ENCODE measurements at places on chromosomes 2 and 18. TPM values are rescaled to one million over a fixed set of nuclear protein-coding genes. Genes with fewer than 3 reads are reported as not detected.

- no peak for DNase-seq
These were observed 816.8 kb downstream of the TRIB2 start for GRCh38 chr2:13533524-13533922.

The VAMP5 gene
- 71.2 TPM for total RNA-seq

The ABCA12 gene
- not detected for total RNA-seq

DNA sequence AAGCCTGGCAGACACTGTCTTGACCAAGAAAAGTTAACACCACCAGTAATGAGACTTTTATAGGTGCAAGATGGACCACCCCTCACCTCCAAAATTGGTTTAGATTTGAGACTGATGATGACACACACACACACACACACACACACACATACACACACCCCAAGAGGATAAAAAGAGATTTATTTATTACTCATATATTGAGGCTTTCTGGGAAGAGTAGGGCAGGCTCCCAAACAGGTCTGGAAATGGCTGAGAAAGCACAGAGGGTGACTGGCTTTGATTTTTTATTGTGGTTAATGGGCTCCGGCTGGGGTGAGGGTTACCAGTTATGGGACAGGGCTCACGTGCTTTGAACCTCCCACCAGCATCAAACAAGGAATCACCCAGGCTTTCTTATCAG lies 54.2 kb upstream of the ADAM23 start:
- DNase-seq: no peak

DNA sequence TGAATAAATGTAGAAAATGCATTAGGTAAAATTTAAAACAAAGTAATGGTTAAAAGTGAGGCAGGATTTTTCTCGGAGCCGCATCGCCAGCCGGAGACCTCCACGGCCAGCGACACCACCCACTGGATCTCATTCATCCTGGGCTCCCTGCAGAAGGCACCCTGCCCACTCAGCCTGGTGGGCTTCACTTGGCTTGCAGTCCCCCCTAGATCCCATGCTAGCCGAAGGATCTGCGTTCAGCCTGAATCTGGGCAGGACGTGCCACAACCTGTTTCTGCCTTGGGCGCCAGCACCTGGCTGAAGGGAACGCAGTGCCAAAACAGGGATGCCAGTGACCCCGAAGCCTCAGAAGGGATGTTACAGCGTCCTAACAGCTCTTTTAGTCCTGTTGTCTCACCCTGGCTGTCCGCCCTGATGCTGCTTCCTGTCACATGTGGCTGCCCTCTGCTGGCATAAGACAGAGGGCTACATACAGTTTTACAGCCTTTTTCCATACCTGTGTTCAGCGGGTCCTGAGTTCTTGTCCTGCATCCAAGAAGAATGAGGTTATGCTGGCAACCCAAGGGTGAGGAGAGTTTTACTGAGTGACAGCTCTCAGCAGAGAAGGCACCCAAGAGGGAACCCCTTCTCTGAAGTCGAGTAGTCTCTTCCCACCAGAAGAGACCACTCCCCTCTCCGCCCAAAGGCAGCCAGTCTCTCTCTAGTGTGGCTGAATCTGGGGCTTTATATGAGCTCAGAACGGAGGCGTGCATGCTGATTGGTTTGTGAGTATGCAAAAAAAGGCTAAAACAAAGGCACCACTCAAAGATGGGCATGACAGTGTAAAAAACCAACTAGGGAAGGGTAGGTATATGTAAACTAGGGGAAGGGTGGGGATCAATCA lies 173.1 kb upstream of the GYPC start:
- no peak for DNase-seq

GRCh38 chr2:100831831-100832230 lies 11.9 kb downstream of the NPAS2 start:
- no peak for DNase-seq

- DNase-seq: no peak
These were observed 100.8 kb downstream of the EPC2 start for GRCh38 chr2:148745151-148745851.

The CNGA3 gene
- total RNA-seq: not detected

- DNase-seq: no peak
These were observed 36.0 kb downstream of the RPRD1A start for GRCh38 chr18:36031407-36031806.

GRCh38 chr2:13698847-13699246 lies 933.7 kb upstream of the LRATD1 start:
- DNase-seq: no peak

- DNase-seq: no peak
These were observed 346.1 kb downstream of the RPRM start for GRCh38 chr2:153132418-153132817.

The XPO1 gene
- total RNA-seq: 131 TPM

DNA sequence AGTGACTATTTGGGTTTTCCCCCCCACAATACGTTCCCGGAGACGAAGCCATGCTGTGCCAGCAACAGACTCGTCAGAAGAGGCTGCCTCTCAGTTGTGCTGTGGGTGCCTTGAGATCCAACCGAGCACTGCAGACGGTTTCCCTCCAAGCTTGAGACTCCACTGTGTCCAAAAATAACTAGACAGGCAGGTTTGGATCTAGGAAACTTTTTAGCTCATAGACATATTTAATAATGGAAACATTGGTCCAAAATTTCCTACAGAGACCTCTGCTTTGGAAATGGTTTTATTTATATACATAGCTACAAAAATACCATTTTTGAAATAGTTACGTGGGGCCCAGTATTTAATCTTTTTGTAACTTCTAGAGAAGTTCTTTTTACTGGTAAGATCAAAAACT lies 63.1 kb upstream of the SPATS2L start:
- no peak for DNase-seq

The CCDC93 gene
- total RNA-seq: 44.2 TPM

DNA sequence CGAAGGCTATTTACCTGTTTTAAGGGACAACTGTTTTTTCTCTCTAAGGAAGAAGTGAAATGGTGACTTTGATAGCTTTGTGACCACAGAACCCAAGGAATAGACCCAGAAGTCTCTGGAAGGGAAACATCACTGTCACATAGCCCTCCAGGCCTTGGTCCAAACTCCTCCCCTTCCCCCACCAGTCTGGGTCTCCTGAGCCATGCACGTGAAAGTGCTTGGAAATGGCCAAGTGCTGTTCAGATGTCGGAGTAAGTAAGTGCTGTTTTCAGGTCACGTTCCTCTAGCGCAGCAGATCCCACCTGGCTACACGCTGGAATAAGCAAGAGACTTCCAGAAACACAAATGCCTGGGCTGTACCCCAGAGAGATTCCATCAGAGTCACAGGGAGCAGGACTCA lies 73.0 kb upstream of the AFF3 start:
- DNase-seq: no peak

DNA sequence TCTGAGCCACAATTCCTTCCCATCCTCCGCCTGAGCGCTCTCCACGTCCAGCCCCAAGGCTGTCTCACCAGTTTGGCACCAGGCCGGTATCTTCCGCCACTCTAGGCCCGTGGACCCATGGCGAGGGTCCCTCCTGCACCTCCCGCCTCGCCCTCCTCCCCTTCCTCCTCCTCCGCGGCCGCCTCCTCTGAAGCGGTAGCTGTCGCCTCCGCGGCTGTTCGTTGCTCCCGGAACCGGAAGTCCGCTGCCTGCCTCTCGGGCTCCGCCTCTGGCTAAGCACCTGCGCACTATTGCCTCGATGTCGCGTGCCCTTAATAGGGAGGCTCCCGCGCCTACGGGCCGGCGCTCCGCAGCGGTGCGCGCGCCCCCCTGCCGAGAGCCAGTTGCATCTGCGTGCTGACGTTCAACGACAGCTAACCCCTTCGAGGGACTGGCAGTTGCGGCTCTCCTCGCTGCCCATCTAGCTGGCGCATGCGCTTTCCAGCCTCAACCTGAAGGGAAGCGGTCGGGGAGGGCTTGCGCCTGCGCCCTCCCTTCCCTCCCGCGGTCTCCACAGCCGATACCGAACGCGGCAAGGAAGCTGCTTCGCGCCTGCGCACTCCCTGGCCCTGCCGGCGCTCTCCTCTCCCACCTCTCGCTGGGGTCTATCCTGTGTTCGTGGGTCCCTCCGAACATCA lies at the start of gene MBD1:
MBD1 (minus strand) TSS at position 229 of the 677 bp plus-strand sequence. CDS start 1,531 bp downstream, outside the sequence.
- DNase-seq: peak; percentile 97

The SEH1L gene
- total RNA-seq: 44.0 TPM

DNA sequence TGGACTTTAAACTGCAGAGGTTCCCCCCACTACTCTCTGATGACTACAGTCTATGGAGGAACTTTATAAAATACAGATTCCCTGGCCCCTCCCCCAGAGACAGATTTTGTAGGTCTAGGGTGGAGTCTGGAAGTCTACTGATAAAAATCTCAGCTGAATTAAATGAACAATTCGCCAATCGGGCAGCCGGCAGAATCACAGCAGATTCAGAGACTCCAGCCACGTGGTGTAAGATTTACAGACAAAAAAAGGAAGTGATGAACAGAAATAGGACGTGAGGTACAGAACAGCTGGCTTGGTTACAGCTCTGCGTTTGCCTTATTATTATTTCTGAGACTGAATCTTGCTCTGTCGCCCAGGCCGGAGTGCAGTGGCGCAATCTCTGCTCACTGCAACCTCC lies 21.4 kb upstream of the MTA3 start:
- DNase-seq: no peak

The MEIS1 gene
- total RNA-seq: 18.0 TPM

- no peak for DNase-seq
These were observed 481.9 kb downstream of the CDH2 start for GRCh38 chr18:27695052-27695451.

GRCh38 chr2:70580352-70580751 lies 26.7 kb upstream of the TGFA start:
- no peak for DNase-seq

The PFN4 gene
- total RNA-seq: 1.5 TPM

- DNase-seq: no peak
These were observed 13.8 kb upstream of the ALLC start for GRCh38 chr2:3644246-3644525.

GRCh38 chr2:222315443-222316121 lies 16.8 kb upstream of the PAX3 start:
- no peak for DNase-seq

DNA sequence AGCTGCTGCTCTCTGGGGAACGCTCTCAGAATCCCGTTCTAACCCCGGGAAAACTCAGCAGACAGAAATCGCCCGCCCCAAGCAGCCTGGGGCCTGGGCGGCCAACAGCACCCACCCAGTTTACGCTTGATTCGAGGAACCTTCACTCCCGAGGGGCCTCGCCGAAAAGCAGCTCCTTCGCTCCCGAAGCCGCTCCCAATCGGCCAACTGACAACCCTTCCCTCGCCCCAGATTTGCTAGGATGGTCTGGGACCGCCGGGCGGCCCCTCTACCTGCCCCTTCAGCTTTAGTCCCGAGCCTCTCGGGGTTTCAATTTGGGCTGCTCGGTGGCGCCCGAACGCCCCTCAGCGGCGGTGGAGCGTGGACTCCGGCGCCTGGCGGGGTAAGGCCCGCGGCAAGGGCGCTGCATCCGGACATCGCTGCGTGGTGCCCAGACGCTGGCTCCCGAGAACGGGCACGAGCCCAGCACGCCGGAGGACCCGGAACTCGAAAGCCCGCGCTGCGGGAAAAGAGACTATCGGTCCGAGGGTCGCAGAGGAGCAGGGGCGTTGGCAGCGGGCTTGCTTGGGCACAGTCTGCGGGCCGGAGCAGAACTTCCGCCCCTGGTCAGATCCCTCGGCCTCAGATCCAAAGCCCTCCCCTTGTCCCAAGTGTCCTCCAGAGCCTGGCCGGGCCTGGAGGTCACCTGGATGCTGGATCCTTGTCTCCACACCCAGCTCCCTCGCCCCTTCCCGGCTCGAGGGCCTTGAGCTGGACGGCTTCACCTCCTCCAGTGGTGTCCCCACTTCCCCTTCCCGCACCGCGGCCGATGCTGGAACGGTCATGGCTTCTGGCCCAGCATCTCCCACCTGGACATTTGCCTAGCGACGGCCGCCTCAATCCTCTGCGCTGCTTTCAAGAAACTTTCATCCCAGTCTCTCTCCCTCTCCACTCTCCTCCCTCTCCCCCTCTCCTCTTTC lies 3.0 kb upstream of the OTX1 start:
- peak; percentile 59 for DNase-seq

GRCh38 chr2:109080757-109081156 lies 48.2 kb upstream of the SH3RF3 start:
- DNase-seq: no peak

GRCh38 chr2:213187833-213188532 lies 36.6 kb upstream of the IKZF2 start:
- DNase-seq: no peak

GRCh38 chr2:21947046-21947445 lies 823.3 kb downstream of the TDRD15 start:
- no peak for DNase-seq

- no peak for DNase-seq
These were observed 1.6 kb downstream of the DOK1 start for GRCh38 chr2:74556159-74556558.

The ONECUT2 gene
- not detected for total RNA-seq

- no peak for DNase-seq
These were observed 141.0 kb downstream of the INHBB start for GRCh38 chr2:120486946-120487345.

The PLA2R1 gene
- total RNA-seq: 31.6 TPM

GRCh38 chr18:62883937-62884735 lies 168.8 kb downstream of the PHLPP1 start:
- DNase-seq: no peak
